SK-N-SH treated with all-trans-retinoic acid at 6 μM for 48 hours (cell line): ENCODE measurements at places on chromosomes 12 and 14.
A peak's percentile ranks its signal among the peaks of the same experiment; 100 is the strongest.

DNA sequence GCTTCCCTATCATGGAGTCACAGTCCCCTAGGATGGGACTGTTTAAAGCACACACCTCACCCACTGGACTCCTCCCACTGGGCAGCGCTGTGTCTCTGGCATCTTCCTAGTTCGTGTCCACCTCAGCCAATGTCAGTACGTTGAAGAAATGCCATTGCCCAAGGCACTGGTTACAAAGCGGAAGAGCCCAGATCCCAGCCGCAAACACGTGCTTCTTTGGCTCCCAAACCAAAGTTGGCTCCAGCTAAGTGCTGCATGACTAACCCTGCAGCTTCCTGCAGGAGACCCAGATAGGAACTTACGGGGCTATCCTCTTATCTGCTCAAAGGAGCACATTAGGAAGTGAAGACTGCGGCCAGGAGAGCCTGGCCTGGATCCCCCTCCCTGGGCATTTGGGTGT lies 9.3 kb downstream of the SYNE3 start:
- ATAC-seq: peak; percentile 89

- peak; percentile 83 for ATAC-seq
Observed at GRCh38 chr12:67943141-67943892, 45.9 kb upstream of the IFNG-AS1 start.

DNA sequence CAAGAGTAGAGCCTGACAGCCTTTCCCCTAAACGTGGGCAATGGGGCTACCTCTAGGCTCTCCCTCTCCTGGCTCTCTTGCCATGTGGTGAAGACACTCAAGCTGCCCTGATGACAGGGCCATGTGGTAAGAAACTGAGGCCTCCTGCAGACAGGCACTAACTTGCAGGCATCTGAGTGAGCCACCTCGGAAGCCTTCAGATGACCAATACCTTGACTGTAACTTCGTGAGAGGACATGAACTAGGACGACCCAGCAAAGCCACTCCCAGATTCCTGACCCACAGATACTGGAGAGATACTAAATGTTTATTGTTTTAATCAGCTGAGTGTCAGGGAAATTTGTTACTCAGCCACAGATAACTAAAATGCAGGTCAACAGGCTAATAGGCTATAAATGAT lies 96.4 kb downstream of the EFCAB11 start:
- no peak for ATAC-seq

DNA sequence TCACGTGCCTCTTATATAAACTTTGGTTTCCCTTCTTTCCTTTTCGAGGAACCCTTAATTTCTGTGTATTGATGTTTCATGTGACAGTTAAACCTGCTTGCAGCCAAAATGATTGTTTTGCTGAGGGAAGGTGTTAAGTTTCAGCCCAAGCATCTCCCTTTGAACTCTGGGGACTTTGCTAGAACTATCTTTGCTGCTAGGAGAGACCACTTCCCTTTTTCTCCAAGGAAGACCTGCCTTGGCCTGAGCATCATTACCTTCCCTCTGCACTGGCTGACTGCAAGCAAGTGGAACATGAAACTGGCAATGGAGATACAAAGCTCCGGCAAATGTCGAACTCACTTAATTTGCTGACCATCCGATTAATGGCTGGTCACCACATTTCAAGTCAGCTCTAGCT lies 192.8 kb downstream of the GRIN2B start:
- no peak for ATAC-seq

DNA sequence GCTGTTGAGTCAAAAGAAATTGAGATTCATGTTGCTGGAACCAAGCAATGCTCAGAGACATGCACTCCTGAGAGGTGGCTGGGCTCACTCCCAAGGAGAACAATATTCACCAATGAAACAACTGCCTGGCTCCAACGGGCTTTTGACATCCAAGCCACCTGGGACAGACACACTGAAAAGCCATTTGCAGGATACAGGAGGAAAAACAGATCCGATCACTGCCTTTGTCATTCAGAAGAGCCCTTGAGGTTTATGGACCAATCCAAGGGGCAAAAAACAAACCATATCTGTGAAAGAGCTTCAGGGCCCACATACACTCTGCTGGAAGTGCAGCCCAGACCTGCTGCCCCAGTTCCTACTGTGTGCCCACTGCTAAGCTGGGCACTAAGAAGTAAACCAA lies 277.5 kb downstream of the NUAK1 start:
- ATAC-seq: no peak

- ATAC-seq: no peak
Observed at GRCh38 chr14:87830443-87831096, 162.4 kb downstream of the GALC start.

GRCh38 chr12:88726806-88727720 lies 146.8 kb upstream of the KITLG start:
- no peak for ATAC-seq

- peak; percentile 52 for ATAC-seq
Observed at GRCh38 chr12:120470150-120470784, 719 bp upstream of the SRSF9 start.

GRCh38 chr12:39804898-39805297 lies 185.3 kb upstream of the ABCD2 start:
- no peak for ATAC-seq

DNA sequence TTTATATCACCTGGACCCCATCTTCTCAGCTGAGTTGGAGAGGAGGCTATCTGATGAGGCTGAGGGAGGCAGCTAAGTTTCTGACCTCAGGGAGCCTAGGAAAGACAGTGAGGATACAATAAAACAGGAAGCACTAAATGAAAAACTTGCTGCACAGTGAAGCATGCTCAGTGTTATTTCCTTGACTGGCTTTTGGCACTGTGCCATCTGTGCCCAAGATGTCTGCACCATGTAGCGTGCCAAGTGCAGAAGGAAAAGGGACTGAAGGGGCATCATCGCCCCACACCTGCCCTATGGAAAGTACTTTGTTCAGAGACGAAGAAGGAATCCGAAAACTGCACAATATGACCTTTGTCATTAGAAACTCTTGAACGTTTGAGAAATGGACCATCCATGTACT lies 102.7 kb downstream of the ANO4 start:
- no peak for ATAC-seq

DNA sequence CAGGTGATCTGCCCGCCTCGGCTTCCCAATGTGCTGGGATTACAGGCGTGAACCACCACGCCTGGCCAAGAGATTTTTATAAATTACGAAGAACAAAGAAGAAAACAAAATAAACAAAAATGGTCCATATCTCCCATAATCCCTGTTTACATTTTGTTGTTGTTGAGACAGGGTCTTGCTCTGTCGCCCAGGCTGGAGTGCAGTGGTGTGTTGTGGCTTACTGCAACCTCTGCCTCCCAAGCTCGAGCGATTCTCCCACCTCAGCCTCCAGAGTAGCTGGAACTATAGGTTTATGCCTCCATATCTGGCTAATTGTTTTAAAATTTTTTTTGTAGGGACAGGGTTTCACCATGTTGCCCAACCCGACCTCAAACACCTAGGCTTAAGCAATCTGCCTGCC lies 156.1 kb downstream of the ZNF664 start:
- no peak for ATAC-seq

DNA sequence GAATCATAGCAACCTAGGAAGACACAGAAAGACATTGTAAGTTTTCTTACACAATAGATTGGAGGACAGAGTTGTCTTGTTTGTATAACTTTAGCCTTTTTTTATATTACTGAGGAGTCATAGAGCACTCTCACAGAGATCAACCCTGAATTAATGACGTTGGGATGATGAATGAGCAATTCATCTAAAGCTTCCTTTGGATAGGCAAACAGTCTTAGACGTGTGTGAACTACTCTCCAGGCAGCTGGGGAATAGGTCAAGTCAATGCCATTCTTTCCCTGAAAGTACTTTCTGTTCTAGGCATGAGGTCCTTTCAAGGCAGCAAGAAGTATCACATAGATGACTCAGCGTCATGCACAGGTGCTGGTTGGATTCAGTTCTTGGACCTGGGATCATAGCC lies 369.1 kb upstream of the NOVA1 start:
- ATAC-seq: no peak

GRCh38 chr12:124321556-124322270 lies 26.8 kb downstream of the RFLNA start:
- ATAC-seq: peak; percentile 39

- no peak for ATAC-seq
Observed at GRCh38 chr12:111228916-111229666, 139.8 kb downstream of the PHETA1 start.

DNA sequence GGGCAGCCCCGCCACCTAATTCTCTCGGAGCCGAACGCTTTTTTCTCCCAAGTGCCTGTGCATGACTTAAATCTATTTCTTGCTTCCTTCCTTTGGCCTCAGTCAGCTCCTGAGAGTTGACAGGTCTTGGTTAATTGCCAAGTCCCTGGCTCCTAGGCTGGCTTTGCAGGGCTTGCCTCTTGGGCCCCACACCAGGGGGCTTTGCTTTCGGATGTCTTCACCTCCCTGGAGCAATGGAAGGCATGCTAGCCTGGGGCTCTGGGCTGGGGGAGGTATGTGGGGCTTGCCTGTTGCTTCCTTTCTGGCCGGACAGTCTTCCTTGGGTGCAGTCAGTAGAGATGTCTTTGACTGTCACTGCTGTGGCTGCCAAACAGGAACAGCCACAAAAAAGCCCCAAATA lies 2.2 kb upstream of the KRT80 start:
- ATAC-seq: peak; percentile 18

GRCh38 chr14:26377150-26377549 lies 220.7 kb downstream of the NOVA1 start:
- ATAC-seq: no peak

DNA sequence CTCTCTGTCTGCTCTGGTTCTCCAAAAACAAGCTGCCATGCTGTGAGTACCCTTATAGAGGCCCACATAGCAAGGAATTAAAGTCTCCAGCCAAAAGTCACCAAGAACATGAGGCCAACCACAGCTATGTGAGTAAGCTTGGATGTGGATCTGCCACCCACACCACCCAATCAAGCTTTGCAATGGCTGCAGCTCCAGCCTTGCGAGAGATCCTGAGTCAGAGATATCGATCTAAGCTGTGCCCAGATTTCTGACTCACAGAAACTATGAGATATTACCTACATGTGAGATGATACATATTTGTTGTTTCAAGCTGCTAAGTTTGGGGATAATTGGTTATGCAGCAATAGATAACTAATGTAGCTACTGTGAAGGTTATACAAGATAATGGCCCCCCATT lies 15.5 kb upstream of the TMEM233 start:
- ATAC-seq: peak; percentile 59

DNA sequence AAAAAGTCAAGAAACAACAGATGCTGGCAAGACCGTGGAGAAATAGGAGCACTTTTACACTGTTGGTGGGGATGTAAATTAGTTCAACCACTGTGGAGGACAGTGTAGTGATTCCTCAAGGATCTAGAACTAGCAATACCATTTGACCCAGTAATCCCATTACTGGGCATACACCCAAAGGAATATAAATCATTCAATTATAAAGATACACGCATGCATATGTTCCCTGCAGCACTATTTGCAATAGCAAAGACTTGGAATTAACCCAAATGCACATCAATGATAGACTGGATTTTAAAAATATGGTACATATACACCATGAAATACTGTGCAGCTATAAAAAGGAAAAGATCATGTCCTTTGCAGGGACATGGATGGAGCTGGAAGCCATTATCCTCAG lies 18.0 kb upstream of the CATSPERB start:
- no peak for ATAC-seq

- ATAC-seq: no peak
Observed at GRCh38 chr12:530308-530707, 70.6 kb downstream of the B4GALNT3 start.

DNA sequence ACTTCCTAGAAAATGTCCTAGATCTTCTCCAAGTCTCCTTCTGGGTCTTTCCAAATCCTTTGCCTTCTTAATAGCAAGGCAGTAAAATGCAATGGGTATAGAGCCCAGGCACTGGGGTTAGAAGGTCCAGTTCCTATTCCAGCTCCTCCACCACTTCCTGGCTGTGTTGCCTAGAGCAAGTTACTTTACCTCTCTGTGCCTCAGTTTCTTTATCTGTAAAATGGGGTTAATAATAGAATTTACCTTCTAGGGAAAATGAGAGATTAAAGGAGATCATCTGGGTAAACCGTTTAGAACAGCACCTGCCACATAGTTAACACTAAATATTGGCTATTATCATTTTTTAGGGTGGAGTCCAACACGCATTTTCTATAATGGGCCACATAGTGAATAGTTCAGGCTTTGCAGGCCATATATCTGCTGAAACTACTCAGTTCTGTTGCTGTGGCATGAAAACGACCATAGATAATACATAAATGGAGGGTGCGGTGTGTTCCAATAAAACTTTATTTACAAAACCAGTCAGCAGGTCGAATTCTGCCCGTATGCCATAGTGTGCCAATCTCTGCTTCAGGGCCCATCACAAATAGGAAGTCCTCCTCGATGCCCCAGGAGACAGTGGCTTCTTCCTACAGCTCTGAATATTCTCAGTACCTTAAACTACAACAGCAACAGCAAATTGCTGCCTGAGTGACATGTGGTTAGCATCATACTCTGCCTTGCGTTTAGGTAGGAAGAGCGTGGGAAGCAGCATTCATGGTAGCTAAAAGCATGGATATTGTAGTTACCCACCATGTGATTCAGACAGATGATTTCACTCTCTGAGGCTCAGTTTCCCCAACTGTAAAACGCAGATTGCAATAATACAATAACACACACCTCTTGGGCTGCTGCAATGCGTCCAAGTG lies 60.9 kb downstream of the SVOP start:
- no peak for ATAC-seq

- ATAC-seq: no peak
Observed at GRCh38 chr14:46769292-46769691, 117.7 kb upstream of the RPL10L start.

DNA sequence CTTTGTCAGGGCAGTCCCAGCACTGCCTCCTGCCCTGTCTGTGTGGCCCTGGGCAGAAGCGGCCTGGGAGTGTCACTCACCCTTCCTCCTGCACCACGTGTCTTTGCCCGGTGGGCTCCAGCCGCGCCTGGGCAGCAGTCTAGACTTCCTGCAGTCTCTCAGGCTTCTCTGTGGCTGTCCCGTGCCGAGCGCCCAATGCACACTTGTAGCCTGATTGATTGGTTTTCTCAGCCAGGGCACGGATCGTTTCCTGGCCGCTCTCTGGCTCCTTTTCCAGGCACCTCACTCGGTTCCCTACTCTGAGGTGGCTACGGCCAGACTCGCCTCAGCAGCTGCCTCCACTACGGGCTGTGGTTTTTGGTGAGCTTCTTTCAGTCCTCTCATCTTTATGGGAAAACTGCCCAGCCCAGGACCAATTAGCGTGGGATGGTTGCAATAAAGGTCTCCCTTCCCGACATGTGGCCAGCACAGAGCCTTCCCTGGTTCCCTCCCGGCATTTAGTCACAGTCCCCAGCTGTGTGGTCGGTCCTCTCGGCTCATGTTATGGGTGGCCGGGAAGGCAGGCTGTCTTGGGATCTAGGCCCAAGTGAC lies 133.1 kb downstream of the CACNA1C start:
- no peak for ATAC-seq

GRCh38 chr14:90506748-90507147 lies 109.9 kb downstream of the CALM1 start:
- ATAC-seq: no peak

GRCh38 chr12:115155665-115156645 lies 472.0 kb upstream of the TBX3 start:
- ATAC-seq: peak; percentile 86

- ATAC-seq: no peak
Observed at GRCh38 chr14:47390831-47391504, 284.4 kb downstream of the MDGA2 start.

GRCh38 chr12:232731-233614 lies 19.0 kb upstream of the SLC6A12 start:
- ATAC-seq: no peak

- no peak for ATAC-seq
Observed at GRCh38 chr12:74984631-74985030, 225.0 kb downstream of the KCNC2 start.
